ENCODE measurements at places on chromosomes 6 and 20. TPM values are rescaled to one million over a fixed set of nuclear protein-coding genes. Genes with fewer than 3 reads are reported as not detected.
A peak's percentile ranks its signal among the peaks of the same experiment; 100 is the strongest.

DNA sequence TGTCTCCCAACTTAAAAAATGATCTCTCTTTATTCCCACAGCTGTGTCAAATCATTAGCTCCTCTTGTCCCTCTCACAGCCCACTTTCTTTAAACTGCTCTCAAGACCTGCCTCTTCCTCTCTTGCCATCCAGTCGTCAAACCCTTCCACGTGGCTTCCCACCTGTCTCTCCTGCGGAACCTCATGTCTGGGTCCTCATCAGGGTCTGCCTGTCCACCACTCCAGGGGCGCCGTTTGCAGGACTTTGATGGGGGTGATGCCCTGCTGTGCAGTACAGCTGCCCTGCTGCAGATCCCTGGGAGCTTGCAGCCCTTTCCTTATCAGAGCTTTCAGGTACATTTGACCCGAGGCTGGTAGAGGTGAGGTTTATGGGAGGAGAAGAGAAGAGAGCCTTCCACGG lies 114.8 kb downstream of the DHX35 start:
- DNase-seq = no peak
- no peaks in the 10 kb centered on the region for H3K27me3 ChIP-seq
- no peak overlapping the region for H3K27ac ChIP-seq
- H3K4me3 ChIP-seq = no peak overlapping the region

DNA sequence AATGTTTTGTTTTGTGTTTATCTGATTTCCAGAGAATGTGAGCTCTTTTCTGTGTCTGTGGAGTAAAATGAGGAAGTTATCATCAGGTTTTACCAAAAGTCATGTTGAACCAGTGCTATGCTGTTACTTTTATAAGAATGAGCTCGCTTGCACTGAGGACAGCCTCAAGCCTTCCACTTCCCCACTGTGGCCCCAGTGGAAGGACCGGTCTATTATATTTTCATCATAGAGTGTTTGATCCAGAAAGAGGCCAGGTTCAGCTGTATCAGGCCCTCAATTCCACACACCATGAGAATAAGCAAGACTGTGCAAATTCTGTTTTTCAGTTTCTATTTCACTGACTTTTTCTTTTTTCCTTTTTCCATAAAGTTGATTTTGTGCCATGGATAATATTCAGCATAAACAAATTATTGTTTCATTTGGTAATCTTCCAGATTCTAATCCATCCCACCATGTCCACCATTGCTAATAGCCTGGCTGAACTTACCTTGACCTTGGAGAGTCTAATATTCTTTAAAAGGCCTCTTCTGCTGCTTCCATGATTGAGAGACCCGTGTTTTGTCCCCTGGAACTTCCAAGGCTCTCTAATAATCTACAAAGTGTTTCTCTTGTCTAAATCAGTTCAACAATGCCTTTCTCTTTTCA lies 286.2 kb downstream of the THBS2 start:
- no peaks in the 10 kb centered on the region for H3K36me3 ChIP-seq
- H3K27me3 ChIP-seq = no peaks in the 10 kb centered on the region
- no peak overlapping the region for H3K4me3 ChIP-seq
- H3K27ac ChIP-seq = no peak overlapping the region

DNA sequence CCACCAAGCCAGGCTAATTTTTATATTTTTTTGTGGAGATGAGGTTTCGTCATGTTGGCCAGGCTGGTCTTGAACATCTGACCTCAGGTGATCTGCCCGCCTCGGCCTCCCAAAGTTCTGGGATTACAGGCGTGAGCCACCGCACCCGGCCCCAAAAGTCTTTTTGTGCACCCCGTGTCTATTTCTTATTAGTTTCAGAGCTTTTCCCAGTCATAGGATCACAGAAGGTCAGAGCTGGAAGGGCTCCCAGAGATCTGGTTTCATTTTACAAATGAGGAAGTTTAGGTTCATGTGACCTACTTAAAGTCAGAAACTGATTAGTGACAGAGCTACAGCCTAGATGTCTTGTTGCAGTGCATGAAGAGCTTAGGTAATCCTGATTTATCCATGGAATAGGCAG lies 1.6 kb upstream of the OGFRL1 start:
- H3K27ac ChIP-seq = peak overlapping the region; percentile 96
- H3K4me1 ChIP-seq = peaks cover 37% of the 10 kb centered on the region
- no peak overlapping the region for H3K4me3 ChIP-seq
- no peaks in the 10 kb centered on the region for H3K27me3 ChIP-seq
- no peak for DNase-seq
- H3K36me3 ChIP-seq = no peaks in the 10 kb centered on the region

DNA sequence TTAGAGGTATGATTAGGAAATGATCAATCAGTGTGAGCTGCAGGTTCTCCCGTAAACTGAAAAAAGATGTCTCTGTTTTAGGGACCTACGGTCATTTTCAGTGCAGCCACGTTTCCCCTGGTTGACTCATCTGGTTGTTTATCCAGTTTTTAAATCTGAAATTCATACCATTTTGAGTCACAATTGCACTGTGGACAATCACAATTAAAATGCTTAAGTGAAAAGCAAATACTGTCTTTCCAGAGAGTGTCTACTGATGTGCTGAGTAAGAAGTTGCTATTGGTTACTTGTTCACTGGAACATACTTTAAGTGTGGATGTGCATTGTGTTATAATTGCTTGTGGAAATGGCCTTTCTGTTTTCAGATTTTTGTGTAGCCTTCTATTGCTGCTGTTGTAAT lies 305.1 kb upstream of the SASH1 start:
- no peaks in the 10 kb centered on the region for H3K4me1 ChIP-seq
- no peak overlapping the region for H3K27ac ChIP-seq

GRCh38 chr6:26311385-26312095 lies 53.5 kb upstream of the BTN3A2 start:
- peak overlapping the region; percentile 54 for H3K27ac ChIP-seq
- DNase-seq = no peak

DNA sequence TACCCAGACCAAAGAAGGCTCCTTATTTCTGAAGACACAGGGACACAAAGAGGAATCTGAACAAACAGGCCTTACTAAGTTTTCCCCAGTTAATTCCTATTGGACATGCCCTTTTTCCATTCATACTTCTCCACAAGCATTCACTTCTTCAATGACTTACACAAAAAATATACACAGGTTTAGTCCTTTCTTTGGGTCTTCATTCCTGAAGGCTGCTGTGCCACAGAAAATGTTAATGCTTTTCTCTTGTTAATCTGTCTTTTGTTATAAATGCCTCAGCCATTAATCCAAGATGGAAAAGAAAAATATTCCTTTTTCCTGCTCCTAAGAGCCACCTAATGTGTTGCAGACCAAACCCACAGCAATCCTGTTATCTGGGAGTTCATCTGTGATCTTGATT lies 71.2 kb downstream of the QRSL1 start:
- no peaks in the 10 kb centered on the region for H3K4me1 ChIP-seq
- DNase-seq = no peak
- no peaks in the 10 kb centered on the region for H3K27me3 ChIP-seq
- no peaks in the 10 kb centered on the region for H3K36me3 ChIP-seq

GRCh38 chr6:26290941-26291340 lies 74.1 kb upstream of the BTN3A2 start:
- no peak for DNase-seq
- no peaks in the 10 kb centered on the region for H3K36me3 ChIP-seq
- no peak overlapping the region for H3K4me3 ChIP-seq
- no peaks in the 10 kb centered on the region for H3K27me3 ChIP-seq

DNA sequence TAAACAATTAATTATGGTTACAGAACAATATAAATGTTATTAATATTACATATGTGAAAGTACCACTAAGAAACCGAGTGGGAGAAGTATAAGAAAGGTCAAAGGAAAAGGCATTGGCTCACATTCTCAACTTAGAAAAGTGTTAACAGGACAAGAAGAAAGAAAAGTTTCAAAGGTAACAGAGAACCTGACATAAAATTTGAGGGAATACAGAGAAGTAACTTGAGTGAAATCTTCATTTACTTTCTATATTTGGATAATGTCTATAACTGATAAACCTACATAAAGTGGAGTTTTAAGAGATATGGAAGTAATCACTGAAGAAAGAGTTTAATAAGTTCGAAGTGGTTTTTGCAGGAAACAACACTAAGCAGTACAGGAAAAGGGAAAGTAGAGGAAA lies 30.1 kb downstream of the REPS1 start:
- H3K27ac ChIP-seq = no peak overlapping the region
- H3K4me1 ChIP-seq = peaks cover 17% of the 10 kb centered on the region
- no peaks in the 10 kb centered on the region for H3K36me3 ChIP-seq
- no peaks in the 10 kb centered on the region for H3K27me3 ChIP-seq
- H3K4me3 ChIP-seq = no peak overlapping the region

GRCh38 chr6:121443971-121444541 lies 8.6 kb downstream of the GJA1 start:
- H3K4me1 ChIP-seq = no peaks in the 10 kb centered on the region
- peak overlapping the region; percentile 95 for H3K27ac ChIP-seq
- no peak overlapping the region for H3K4me3 ChIP-seq
- H3K36me3 ChIP-seq = peaks cover 39% of the 10 kb centered on the region

DNA sequence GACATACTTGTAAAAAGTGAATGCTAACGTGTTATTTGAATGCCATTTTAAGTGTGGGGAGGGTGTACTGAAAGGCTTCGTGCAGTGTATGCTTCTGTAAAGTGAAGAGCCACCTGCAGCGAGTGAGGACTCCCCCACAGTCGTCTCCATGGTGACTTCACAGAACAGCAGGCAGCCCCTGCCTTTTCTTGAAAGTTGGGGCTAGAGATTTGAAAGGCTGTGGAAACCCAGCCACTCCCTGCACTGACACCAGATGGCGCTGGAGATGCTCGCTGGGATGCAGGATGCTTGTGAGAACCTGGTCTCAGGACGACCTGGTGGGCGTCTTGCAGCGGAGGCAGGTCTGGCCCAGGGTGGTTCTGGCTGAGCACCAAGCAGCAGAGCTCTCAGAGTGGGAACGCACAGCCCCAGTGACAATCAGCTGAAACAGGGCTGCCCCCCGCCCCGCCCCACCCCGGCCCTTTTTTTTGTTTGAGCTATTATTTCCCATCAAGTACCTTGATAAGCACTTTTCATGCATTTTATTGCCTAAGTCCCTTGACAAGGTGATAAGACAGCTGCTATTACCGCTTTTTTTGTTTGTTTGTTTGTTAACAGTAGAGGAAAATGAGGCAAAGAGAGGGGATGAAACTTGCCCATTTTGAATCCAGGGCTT lies 150.3 kb downstream of the SYCP2 start:
- no peaks in the 10 kb centered on the region for H3K36me3 ChIP-seq
- no peak overlapping the region for H3K27ac ChIP-seq
- DNase-seq = peak; percentile 60
- no peaks in the 10 kb centered on the region for H3K4me1 ChIP-seq
- H3K27me3 ChIP-seq = no peaks in the 10 kb centered on the region
- H3K4me3 ChIP-seq = no peak overlapping the region

OR2B6 gene
- total RNA-seq = not detected

DNA sequence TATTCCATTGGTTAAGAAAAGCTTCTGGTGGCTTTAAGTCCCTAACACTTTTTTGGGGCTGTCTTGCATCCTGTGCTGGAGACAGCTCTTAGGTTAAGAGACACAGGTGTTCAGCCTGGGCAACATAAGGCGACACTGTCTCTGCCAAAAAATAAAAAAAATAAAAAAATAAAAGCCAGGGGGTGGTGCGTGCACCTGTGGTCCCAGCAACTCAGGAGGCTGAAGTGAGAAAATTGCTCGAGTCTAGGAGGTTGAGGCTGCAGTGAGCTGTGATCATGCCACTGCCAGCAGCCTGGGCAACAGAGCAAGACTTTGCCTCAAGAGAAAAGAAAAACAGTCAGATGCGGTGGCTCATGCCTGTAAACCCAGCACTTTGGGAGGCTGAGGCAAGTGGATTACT lies 55.6 kb upstream of the ZMYND8 start:
- H3K4me3 ChIP-seq = no peak overlapping the region
- H3K27ac ChIP-seq = peak overlapping the region; percentile 18
- no peaks in the 10 kb centered on the region for H3K27me3 ChIP-seq
- no peaks in the 10 kb centered on the region for H3K36me3 ChIP-seq

ME1 gene
- total RNA-seq = 26.5 TPM

DNA sequence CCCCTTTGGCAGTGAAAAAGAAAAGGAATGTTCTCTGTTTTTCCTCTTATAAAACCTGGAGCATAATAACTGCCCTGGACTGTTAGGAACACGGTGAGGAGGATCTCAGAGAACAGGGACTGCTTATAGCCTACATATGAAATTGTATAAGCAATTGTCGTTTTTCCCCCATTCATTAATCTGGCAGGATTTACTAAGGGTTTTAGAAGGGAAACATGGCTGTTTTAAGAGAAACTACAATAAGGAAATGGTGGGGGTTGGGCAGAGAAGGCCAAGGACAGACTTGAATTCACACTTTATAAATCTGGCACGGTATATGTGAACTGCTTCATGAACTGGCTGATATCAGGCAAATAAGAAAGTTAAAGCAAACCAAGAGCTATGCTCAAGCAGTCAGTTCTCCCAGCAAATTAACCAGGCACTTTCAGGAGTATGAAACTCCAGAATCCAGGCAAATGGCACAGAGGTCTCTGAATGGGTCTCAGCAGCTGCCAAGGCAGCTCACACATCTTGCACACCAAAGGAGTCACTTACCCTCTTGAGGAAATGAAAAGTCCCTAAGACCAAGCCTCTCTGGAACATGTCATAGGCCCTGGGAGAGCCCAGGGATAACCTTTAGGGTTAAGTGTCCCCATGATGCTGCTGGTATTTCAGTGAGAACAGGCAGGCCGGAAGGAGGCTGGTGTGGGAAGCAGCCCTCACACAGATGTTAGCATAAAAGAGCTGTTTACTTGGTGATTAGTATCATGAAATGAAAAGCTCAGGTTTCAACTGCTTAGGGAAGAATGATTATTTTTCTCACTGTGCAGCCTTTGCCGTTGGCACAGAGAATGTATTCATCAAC lies 260.5 kb upstream of the MARCKS start:
- H3K36me3 ChIP-seq = no peaks in the 10 kb centered on the region
- H3K4me1 ChIP-seq = no peaks in the 10 kb centered on the region
- no peak for DNase-seq
- H3K4me3 ChIP-seq = no peak overlapping the region
- H3K27me3 ChIP-seq = no peaks in the 10 kb centered on the region

GUCA1A gene
- not detected for total RNA-seq

- H3K4me3 ChIP-seq = no peak overlapping the region
- DNase-seq = no peak
- H3K36me3 ChIP-seq = no peaks in the 10 kb centered on the region
- no peak overlapping the region for H3K27ac ChIP-seq
Observed at GRCh38 chr20:3674447-3674846, 7.4 kb downstream of the ADAM33 start.

DNA sequence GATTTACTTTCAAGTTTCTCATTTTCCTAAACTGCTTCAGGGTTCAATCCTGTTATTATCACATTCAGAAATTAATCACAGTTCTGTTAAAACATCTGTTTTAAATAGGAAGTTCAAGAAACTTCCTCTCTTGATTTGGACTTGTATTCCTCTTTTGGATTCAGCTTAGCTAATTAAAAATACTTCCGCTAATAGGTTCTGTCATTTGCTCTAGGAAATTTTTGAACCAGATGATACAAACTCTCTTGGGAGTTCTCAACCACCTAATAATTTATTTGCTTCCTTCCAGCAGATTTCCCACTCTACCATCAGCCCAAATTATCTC lies 15.9 kb upstream of the TMEM30A start:
- peaks cover 11% of the 10 kb centered on the region for H3K4me1 ChIP-seq
- no peaks in the 10 kb centered on the region for H3K27me3 ChIP-seq
- H3K36me3 ChIP-seq = no peaks in the 10 kb centered on the region
- no peak overlapping the region for H3K27ac ChIP-seq
- DNase-seq = no peak

GRCh38 chr6:37838219-37838921 lies 18.8 kb downstream of the ZFAND3 start:
- no peak overlapping the region for H3K4me3 ChIP-seq
- H3K27me3 ChIP-seq = no peaks in the 10 kb centered on the region
- DNase-seq = no peak

- H3K27me3 ChIP-seq = no peaks in the 10 kb centered on the region
- H3K36me3 ChIP-seq = no peaks in the 10 kb centered on the region
- H3K4me1 ChIP-seq = no peaks in the 10 kb centered on the region
- no peak overlapping the region for H3K27ac ChIP-seq
- H3K4me3 ChIP-seq = no peak overlapping the region
Observed at GRCh38 chr6:166105341-166106075, 62.1 kb downstream of the TBXT start.

GABRR1 gene
- 0.24 TPM for total RNA-seq

SLC17A3 gene
- not detected for total RNA-seq

All from right atrium auricular region (tissue), 2 donors.